SJCRH30 (cell line): ENCODE measurements at places on chromosomes 16 and 17. TPM values are rescaled to one million over a fixed set of nuclear protein-coding genes. Genes with fewer than 3 reads are reported as not detected.
A peak's percentile ranks its signal among the peaks of the same experiment; 100 is the strongest.

C16orf96 gene
- not detected in 2 replicates for total RNA-seq

KCNH4 gene
- 0.04 TPM in 1 of 2 replicates, not detected in the other for total RNA-seq

ZPBP2 gene
- not detected in 2 replicates for total RNA-seq

- no peaks in the 10 kb centered on the region for H3K27me3 ChIP-seq
- H3K27ac ChIP-seq: no peak overlapping the region
- no peak overlapping the region for H3K4me3 ChIP-seq
- no peaks in the 10 kb centered on the region for H3K4me1 ChIP-seq
- no peaks in the 10 kb centered on the region for H3K36me3 ChIP-seq
These were observed 230.8 kb downstream of the TANC2 start for GRCh38 chr17:63196772-63197335.

TBC1D3K gene
- not detected in 2 replicates for total RNA-seq

PIGW gene
- 22.6 and 23.4 TPM in 2 replicates for total RNA-seq

- peak overlapping the region; percentile 10; the same call in 1 of the 2 replicates for H3K27ac ChIP-seq
- no peaks in the 10 kb centered on the region for H3K27me3 ChIP-seq
- H3K36me3 ChIP-seq: peaks cover 8% of the 10 kb centered on the region; the same call in 1 of the 2 replicates
These were observed 3.8 kb downstream of the TBC1D16 start for GRCh38 chr17:80031691-80032430.

TEKT5 gene
- total RNA-seq: 0.12 TPM in 1 of 2 replicates, not detected in the other

GRCh38 chr16:48432136-48432535, 46.9 kb upstream of the SIAH1 start:
- no peak for DNase-seq
- H3K27me3 ChIP-seq: no peaks in the 10 kb centered on the region
- no peaks in the 10 kb centered on the region for H3K36me3 ChIP-seq
- no peaks in the 10 kb centered on the region for H3K4me1 ChIP-seq
- H3K27ac ChIP-seq: no peak overlapping the region

DNA sequence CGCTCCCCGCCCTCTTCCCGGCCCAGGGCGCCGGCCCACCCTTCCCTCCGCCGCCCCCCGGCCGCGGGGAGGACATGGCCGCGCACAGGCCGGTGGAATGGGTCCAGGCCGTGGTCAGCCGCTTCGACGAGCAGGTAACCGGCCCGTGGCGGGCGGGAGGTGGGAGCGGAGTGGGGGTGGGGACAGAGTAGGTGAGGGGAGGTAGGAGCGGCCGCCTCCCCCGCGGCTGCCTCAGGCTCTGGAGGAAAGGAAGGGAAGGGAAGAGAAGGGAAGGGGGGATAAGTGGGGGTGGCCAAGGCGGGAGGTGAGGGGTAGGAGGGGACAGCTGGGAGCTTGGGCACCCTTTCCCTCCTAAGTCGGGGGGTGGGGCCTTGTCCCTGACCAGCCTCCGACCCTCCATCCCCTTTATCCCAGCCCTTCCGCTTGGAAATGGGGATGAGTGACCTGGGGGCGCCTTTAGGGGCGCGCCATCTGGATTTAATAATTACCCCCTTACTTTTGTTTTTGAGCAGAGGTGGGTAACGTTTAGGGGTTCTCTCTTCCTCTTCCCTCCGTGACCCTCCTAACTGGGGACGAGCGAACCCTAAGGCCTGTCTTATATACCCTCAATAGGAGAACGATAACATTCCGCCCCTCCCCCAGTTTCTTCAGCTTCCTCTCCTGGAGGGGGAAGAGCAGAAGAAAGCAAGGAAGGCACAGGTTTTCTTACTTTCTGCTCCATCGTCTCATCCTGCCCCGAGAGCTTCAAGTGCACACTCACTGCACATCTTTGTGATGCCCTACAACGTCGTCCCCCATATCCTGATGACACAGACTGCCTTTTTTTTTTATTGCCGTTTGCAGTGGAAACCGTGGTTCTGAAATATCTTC, 694 bp downstream of the NF1 start:
- peak overlapping the region; percentile 95 for H3K27ac ChIP-seq
- H3K4me3 ChIP-seq: peak overlapping the region; percentile 98
- peaks cover 4% of the 10 kb centered on the region for H3K36me3 ChIP-seq

DNA sequence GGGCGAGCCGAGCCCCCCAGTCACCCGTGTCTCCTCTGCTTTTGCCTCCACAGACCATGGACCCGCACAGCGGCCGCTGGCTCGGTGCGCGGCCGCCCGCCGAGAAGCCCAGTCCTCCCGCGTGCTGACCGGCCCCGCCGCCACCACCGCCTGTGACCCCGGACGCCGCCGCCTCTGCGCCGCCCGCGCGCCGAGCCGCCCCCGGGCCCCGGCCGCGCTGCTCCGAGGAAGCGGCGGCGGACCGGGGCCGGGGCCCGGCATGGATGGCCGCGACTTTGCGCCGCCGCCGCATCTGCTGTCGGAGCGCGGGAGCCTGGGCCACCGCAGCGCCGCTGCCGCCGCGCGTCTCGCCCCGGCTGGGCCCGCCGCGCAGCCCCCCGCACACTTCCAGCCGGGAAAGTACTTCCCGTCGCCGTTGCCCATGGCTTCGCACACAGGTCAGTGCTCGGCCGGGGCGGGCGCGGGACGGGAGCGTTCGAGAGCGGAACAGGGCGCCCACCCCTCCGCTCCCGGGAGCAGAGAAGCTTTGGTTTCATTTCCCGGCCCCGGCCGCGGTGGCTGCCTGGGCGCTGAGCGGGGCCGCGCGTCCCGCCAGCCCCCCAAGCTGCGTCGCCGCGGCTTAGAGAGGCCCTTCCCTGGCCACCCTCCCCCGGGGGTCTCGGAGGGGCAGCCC, 4.4 kb downstream of the BAHCC1 start:
- no peak overlapping the region for H3K27ac ChIP-seq
- H3K4me3 ChIP-seq: peak overlapping the region; percentile 61
- H3K27me3 ChIP-seq: no peaks in the 10 kb centered on the region
- H3K4me1 ChIP-seq: peaks cover 13% of the 10 kb centered on the region
- peak; percentile 55 for DNase-seq

GRCh38 chr16:75319513-75320411, 68.3 kb upstream of the BCAR1 start:
- H3K27ac ChIP-seq: peak overlapping the region; percentile 51
- H3K36me3 ChIP-seq: no peaks in the 10 kb centered on the region
- DNase-seq: peak; percentile 32
- H3K4me3 ChIP-seq: peak overlapping the region; percentile 21; the same call in 1 of the 2 replicates
- H3K27me3 ChIP-seq: no peaks in the 10 kb centered on the region
- peaks cover 12% of the 10 kb centered on the region for H3K4me1 ChIP-seq

DNA sequence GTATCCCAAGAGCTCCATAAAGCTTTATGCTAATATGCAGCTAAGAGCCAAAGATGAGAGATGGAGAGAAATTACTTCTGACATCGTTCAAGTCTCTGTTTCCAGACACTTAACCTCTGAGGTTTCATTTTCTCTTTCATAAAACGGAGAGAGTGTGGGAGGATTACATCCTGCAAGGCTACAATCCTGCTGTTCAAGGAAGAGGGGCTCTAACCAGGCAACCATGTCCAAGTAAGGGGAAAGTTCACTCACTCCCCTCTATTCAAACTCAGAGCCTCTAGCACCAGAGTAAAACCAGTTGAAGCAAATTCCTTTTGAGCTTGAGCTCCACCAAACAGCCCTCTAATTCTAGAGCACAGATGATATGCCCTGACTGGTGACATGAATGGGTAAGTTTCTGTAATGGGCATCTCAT, 397.4 kb downstream of the NPIPA8 start:
- H3K36me3 ChIP-seq: no peaks in the 10 kb centered on the region
- no peaks in the 10 kb centered on the region for H3K27me3 ChIP-seq
- H3K27ac ChIP-seq: no peak overlapping the region

DNA sequence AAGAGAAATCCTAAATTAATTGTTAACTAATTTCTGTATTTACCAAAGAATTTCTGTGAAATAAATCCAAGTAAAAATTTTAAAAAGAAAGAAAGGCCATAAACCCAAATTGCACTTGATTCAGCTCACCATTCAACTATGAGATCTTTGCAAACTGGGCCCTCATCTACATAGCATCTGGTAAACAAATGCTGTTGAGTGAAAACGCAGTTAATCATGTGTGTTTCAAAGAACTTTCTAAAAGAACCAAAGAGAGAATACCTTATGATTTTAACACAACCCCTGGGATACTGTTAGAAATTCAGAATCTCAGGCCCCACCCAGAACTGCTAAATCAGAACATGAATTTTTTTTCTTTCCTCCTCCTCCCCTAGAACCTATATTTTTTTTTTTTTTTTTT, 16.6 kb downstream of the CRLF3 start:
- DNase-seq: no peak
- 0 out of 2 replicates have a peak, but pooled peaks cover 2% of the 10 kb centered on the region for H3K4me1 ChIP-seq
- no peak overlapping the region for H3K27ac ChIP-seq
- no peak overlapping the region for H3K4me3 ChIP-seq
- no peaks in the 10 kb centered on the region for H3K27me3 ChIP-seq

DNA sequence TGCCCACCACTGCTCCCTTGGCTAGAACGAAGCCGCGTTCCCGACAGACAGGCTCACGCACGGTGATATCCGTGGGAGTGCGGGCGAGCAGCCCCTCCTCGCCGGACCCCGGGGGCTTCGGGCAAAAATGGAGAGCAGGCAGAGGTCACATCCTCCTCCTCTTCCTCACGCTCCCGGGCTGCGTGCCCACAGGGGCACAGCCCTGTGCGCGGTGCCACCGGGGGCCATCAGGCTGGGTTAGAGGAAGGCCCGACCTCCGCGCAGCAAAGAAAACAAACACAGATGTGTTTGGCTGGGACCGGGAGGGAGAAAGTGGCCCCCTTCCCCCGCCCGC, 519 bp upstream of the NTN1 start:
- H3K27ac ChIP-seq: peak overlapping the region; percentile 28; the same call in 1 of the 2 replicates
- no peaks in the 10 kb centered on the region for H3K27me3 ChIP-seq
- H3K4me1 ChIP-seq: no peaks in the 10 kb centered on the region
- H3K36me3 ChIP-seq: no peaks in the 10 kb centered on the region
- peak overlapping the region; percentile 88 for H3K4me3 ChIP-seq

GRCh38 chr17:47208744-47209488, at the start of gene MYL4:
MYL4 (plus strand) TSS chr17:47209348; CDS start chr17:47209423, 75 bp downstream.
- H3K27ac ChIP-seq: peak within 1 kb of the TSS; percentile 63
- peak within 1 kb of the TSS; percentile 47 for H3K4me3 ChIP-seq
- no peaks in the 10 kb centered on the region for H3K36me3 ChIP-seq
- DNase-seq: peak; percentile 95
- H3K4me1 ChIP-seq: peaks cover 54% of the 10 kb centered on the region

- H3K4me1 ChIP-seq: no peaks in the 10 kb centered on the region
- no peak for DNase-seq
- H3K36me3 ChIP-seq: no peaks in the 10 kb centered on the region
These were observed 18.9 kb upstream of the MAP3K14 start for GRCh38 chr17:45335721-45336120.
